Activated T-cell treated with anti-CD3 and anti-CD28 coated beads, Interleukin-2, amount 50 U/mL, for 72 hours (primary cell): ENCODE measurements at places on chromosomes 4 and X. TPM values are rescaled to one million over a fixed set of nuclear protein-coding genes. Genes with fewer than 3 reads are reported as not detected.

- DNase-seq: no peak
These were observed at the start of gene FAM133A for GRCh38 chrX:93673869-93674271. FAM133A (plus strand) TSS chrX:93674206; CDS start chrX:93709420, 35,214 bp downstream.

GRCh38 chr4:949656-950055, 17.4 kb downstream of the TMEM175 start:
- no peak for DNase-seq

GRCh38 chr4:128385683-128386304, 98.2 kb upstream of the PGRMC2 start:
- no peak for DNase-seq

GRCh38 chr4:87882321-87882720, 49.6 kb downstream of the MEPE start:
- no peak for DNase-seq

DNA sequence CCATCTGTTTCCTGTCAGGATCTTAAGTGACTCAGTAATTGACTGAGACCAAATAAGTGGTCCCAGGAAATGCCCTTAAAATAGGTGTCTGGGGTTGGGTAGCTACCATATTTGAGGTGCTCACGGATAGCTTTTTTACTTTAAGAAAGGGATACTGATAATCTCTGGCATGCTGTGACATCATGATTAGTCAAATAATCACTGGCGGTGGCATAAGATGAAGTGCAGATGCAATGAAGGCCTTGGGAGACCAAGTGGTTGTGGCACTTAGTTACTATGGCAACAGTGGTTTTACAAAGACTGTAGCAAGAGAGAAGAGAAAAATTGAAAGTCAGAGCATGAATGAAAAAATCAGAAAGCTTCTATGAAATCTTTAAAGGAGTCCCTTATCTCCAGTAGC, 114.5 kb upstream of the SLIT2 start:
- DNase-seq: no peak

DNA sequence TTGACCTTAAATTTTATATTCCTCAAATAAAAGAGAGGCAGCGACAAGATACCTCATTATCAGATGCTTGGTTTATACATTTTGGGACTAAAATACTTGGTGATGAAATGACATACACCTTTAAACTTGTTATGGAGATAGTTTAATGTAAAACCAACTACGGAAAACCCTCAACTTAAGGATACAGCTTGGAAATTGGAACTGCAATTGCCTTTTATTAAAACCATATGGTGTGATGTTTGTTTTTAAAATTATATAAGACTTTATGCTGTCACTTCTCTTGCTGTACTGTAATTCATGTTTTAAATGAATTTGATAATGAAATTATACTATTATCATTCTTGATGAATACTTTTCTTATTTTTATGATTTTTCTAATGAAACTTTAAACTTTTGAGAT, 25.9 kb downstream of the METTL14 start:
- no peak for DNase-seq

GRCh38 chr4:158850800-158851644, 82.2 kb downstream of the FNIP2 start:
- DNase-seq: no peak

DNA sequence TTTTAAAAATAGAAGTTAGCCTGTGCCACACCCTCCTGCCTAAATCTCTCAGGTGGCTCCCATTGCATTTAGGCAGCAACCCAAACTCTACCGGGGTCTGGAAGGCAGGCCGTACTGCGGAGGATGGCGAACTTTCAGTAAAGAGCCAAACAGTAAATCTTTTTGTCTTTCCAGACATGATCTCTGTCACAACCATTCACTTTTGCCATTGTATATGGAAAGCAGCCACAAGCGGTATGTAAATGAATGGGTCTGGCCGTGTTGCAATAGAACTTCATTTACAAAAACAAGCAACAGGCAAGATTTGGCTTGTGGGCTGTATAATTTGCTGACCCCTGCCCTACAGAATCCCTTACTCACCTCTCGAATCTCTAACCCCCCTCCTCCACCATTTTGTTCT, 3.3 kb downstream of the RADX start:
- no peak for DNase-seq

GRCh38 chr4:173505924-173506518, 24.0 kb downstream of the HAND2 start:
- peak; percentile 55 for DNase-seq

GRCh38 chr4:141870152-141870551, 233.8 kb downstream of the IL15 start:
- DNase-seq: no peak

DNA sequence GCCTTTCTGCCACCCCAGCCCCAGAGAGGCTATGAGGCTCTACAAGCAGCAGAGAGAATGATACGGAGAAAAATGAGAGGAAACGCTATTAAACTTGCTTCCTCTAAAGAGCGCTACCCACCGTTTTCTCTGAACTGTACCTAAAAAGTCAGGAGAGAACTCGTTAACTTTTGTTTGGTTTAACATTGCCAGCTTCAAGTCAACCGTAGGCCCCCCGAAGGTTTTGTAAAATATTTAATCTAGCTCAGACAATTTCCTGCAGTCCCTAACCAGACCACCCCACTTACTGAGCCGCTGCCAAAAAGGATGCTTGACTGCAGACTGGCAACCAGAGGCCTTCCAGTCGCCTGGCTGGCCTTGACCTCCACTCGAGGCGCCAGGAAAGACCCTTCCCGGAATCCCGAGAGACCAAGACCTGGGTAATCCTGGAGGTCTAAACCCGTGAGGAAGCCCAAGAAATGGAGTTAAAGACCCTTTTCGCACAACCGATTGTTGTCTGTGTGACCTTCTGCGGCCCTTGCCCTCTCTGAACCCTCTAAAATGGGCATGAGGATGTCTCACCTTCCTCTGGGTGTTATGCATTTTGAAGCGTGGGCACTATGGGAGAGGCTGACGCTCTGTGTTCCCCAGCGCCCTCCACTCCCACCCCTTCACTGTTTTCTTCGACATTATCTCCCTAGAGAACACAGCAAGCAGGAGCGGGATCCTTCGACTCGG, 86.3 kb downstream of the BCOR start:
- no peak for DNase-seq

DNA sequence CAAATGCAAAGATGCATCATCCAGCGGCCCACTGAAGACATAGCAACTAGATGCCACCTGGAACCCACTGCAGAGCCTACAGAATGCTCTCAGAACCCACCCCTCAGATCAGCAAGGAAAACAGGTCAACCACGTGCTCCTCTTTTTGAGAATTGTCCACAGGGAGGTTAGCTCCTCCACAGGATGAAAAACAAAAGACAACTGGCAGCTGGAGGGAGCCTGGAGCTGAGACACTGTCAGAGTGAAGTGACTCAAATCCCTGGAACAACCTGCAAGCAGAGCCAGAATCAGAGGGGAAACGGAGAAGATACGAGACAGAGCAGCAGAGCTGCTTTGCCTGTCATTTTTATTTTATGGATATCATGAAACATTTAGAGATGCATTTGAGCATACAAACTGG, 277.6 kb downstream of the GASK1B start:
- DNase-seq: no peak

DNA sequence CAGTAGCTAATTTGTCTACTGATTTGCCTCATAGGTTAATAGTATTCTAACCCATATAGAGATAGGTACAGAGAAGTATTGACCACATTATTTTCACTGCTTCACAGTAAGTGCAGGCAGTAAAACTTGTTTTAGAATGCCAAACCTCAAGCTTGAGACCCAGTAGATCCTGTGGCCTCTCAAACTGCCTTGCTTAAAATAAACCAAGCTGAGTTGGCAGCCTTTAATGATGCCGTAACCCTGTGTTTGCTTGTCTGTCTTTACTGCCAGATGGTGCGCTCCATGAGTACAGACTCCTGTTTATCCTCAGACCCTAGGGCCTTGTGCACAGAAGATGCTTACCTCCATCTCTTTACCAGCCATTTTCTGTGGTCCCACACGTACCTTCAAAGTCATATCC, 50.8 kb downstream of the ANXA3 start:
- no peak for DNase-seq

- DNase-seq: no peak
These were observed 4.5 kb upstream of the ZNF330 start for GRCh38 chr4:141216002-141216761.

DNA sequence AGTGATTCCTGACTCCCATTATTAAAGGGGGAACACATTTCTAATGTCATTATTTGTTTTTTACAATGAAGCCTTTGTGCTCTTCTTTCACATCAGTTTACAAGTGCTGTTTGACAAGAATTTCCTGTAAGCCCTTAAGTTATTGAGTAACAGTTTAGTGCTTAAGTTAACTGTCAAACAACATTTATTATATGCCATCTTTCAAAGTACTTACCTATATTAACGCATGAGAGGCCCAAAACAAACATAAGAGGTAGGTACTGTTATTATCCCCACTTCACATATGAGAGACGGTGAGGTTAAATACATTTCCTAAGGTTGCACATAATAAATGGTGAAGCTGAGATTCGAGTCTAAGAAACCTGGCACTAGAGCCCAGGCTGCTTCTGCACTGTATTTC, 56.0 kb upstream of the MAGED1 start:
- DNase-seq: no peak

DNA sequence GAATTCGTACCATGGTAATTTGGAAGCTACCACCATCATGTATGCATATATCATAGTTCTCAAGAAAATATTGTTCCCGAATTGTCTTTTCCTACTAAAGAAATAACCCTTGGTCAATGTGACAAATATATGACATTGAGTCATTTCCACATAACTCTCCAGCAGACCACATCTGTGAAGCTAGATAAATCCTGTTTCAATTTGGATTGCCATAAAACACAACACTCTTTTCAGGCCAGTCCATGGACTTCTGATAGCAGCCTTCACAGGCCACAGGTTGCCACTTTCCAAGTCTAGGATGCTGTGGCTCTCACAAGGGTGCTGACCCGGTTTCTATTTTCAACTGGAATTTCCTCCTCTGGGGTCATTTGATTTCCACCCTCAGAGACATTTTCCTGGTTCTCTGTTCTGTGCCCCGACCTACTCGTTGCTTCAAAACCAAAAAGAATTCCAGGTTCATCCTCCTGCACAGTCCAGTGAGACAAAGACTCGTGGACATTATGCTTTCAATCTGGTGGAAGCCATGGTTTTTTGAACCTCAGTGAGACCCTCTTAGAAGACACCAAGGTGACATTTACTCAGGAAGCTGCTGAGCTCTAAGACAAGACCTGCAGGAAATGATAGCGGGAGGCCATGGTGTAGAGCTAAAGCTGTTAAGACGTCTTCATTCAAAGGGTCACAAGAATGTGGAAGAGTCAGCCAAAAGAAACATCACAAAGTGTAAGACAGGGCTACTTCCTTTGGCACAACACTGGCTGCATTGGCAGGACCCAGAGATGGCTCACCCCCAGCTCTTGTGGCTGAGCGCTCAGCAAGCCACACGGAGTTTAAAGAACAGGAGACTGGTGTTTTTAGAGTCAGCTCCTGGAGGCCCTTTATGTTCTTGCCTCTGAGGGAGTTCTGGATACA, 119.8 kb downstream of the AMELX start:
- DNase-seq: no peak

DNA sequence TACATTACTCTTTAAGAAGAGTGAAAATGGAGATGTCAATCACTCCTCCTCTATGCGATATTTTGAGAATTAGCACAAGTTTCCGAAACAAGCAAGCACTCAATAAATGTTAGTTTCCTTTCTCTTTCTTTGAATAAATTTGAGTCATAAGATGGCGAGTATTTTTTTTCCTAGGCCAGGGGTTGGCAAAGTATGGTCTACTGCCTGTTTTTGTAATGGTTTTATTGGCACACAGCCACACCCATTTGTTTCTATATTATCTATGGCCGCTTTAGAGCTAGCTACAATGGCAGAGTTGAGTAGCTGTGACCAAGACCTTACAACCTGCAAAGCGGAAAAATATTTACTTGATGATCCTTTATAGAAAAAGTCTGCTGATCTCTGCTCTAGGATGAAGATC, 139.5 kb downstream of the MID1 start:
- DNase-seq: no peak

The ACE2 gene
- total RNA-seq: 0.16 TPM

The DCAF8L2 gene
- total RNA-seq: not detected

The H2BW2 gene
- total RNA-seq: not detected

The PLCXD1 gene
- total RNA-seq: 52.2 TPM

The HSD17B13 gene
- 0.14 TPM for total RNA-seq

The CXCL3 gene
- not detected for total RNA-seq

The ERVMER34-1 gene
- total RNA-seq: not detected
